Left kidney (tissue), 8 donors: ENCODE measurements at places on chromosomes 4 and X. TPM values are rescaled to one million over a fixed set of nuclear protein-coding genes. Genes with fewer than 3 reads are reported as not detected.

RADX gene
- 9.3 TPM for polyA plus RNA-seq

DNA sequence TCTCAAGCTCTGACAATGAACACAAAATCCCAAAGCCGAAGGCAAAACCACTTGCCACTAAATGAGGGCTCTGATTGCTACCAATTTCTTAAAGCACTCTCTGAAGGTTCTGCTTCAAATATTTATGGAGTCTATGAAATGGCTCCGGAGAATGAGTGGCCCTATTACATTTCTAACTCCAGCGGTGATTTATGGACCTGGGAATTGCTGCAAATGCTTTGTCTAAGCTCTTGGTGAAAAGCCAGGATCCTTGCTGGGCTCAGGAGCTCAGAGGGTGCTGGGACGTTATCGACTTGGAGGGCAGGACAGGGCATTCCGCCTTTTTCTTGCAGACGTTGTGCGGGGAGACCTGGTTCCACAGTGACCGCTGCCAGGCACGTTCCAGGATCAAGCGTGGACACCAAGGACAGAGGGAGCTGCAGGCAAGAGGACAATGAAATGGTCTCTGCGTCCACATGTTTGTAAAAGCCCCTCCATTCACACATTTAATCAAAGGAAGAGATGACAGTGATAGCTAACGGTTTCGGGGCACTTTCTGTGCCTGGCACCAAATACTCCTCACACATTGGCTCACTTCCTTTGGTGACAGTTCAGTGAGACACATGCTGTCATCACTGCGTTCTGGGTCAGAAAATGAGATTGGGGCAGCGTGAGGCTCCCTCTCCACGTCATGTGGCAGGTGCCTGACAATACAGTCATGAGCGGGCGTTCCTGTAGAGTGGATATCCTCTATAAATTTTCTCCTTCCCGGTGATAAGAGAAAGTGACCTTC, 58.8 kb downstream of the C4orf50 start:
- no peak for DNase-seq

EGF gene
- 3.6 TPM for polyA plus RNA-seq

DNA sequence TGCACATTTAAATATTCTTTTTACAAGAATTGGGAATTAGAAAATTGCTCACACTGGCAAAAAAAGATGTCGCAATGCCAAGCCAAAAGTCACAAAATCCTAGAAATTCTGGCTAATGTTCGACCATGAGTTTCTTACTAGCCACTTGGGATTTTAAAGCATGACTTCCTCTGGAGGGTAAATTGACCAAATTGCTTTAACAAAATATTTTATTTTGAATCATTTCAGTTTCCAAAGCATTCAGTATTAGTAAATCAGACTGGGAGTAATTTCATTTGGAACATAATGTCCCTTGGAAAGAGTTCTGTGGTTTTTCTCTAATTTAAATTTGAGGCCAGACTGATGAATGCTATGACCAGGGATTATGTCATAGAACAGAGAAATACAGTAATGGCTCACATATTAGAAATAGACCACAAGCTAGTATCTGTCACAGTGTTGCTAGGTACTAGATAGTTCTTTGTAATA, 7.6 kb upstream of the CXCL5 start:
- DNase-seq = no peak

DNA sequence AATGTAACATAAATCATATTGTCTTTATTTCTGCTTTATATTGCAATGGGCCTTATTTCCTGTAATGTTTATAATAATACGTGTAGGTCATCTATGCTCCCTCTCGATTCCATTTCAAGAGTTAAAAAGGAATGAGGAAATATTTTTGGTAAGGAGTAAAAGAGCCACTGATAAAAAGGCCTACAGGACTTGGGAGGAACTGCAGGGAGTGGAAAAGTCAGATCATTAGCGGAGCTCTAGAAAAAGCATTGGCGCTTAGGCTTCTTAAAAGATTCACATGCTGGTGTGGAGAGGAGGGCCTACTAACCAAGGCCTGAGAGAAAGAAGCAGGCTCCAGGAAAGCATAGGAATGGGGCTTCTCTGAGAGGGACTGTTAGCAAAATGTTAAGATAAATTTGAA, 82.9 kb upstream of the PNPLA4 start:
- no peak for DNase-seq

- DNase-seq = no peak
Measured at GRCh38 chrX:17377091-17377717, 2.2 kb downstream of the NHS start.

DNA sequence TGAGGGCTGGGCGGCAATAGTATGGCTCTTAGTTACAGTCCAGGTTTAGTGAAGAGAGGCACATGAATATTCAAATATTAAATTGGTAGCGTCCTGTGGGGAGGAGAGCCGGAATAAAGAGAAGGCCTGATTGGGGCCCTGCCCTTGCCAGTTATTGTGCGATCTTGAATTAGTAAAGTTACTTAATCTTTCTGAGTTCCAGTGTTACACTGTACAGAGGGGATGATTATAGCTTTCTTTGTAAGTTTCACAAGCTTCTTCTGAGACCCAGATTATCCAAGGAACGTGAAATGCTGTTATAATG, 1.2 kb downstream of the METAP1 start:
- no peak for DNase-seq

- no peak for DNase-seq
Measured at GRCh38 chrX:124820738-124821137, 474.4 kb downstream of the SH2D1A start.

DNA sequence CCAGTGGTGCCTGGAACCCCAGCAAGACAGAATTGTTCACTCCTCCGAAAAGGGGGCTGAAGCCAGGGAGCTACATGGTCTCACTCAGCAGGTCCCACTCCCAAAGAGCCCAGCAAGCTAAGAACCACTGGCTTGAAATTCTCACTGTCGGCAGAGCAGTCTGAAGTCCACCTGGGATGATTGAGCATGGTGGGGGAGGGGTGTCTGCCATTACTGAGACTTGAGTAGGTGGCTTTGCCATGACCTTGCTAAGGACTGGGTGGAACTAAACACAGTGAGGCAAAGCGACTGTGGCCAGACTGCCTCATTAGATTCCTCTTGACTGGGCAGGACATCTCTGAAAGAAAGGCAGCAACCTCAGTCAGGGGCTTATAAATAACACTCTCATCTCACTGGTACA, 122.6 kb upstream of the ZC4H2 start:
- DNase-seq = no peak

MAGEC3 gene
- 0.37 TPM for polyA plus RNA-seq

GRCh38 chr4:185119927-185120630, 23.0 kb upstream of the SLC25A4 start:
- DNase-seq = no peak

- no peak for DNase-seq
Measured at GRCh38 chrX:40107291-40108161, 9.8 kb upstream of the BCOR start.

STK32B gene
- polyA plus RNA-seq = 11.1 TPM

- no peak for DNase-seq
Measured at GRCh38 chr4:63898961-63899360, 510.3 kb downstream of the TECRL start.

- DNase-seq = peak; percentile 40
Measured at GRCh38 chr4:80362578-80363181, 27.1 kb downstream of the CFAP299 start.

GPAT3 gene
- polyA plus RNA-seq = 14.5 TPM

DNA sequence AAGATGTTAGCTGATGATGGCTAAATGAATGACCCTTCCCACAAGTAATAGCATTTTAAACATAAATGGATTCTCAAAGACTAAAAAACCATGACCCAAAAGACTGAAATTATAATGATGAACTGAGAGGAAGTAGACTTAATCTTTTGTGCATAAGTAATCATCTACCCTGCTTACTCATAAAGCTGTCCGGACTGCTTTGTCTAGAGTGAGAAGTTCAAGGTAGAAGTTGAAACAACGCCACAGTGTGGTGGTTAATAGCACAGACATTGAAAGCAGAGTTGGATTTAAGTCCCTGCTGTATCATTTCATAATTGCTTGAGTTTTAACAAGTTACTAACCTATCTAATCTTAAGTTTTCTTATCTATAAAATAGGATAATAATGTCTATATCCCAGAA, 346.6 kb downstream of the CENPC start:
- DNase-seq = peak; percentile 50
